ENCODE measurements at places on chromosomes 7 and 10.

DNA sequence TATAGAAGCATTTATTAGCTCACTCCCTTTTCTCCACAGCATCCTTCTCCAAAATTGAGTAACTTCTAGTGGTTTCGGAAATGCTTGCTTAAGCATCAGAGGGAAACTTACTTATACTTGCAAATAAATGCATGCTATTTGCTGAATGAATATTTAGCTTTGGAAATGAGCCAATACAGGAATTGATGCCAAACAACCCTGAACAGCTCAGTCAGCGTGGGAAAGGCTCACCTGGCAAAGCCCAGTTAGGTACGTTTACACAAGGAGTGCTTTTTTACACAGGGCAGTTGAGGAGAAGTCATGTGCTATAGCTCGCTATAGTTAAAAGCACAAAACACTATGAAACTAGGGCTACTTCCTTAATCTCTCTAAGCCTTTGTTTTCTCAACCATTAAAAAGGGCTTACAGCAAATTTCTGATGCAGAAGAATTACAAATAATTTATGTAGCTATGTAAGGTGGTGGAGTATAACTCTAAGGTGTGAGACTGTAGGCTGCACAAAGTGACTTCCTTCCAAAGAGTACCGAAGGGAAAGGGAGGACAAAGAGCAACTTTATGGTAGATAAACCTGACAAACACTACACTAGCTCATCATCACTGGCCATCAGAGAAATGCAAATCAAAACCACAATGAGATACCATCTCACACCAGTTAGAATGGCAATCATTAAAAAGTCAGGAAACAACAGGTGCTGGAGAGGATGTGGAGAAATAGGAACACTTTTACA, 498.2 kb downstream of the PHTF2 start:
- no peak for DNase-seq

DNA sequence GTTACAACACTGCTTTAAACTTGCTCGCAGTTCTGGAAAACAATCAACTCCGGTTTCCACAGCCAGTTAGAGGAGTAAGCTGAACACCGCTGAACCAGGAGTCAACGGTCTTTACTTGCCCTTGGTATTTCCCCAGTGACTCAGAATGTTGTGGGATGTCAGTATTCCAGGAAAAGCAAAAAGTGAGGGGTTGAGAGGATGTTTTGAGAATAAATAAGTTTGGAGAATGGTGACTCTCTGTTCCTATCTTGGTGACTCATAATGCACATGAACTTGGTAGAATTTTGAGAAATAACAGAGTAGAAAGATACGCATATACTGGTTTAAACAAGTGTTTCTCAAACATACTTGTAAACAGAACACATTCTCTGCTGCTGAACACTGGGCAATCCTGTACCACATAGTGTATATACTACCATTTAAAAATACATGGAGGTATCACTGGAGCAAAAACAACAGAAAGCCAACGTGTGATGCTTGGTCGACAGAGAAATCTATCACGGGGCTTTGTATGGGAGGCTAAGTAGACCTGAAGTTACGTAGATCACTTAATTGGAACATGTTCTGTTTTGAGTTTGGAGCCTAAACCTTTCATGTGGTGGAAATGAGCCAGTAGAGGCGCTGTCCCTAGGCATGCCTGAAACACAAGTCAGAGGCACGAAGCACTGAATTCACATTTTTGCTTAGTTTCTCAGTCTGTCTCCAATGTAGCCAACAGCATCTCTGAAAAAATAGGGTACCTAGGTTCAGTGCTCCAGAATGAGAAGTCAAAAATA, 534.3 kb downstream of the PARD3 start:
- no peak for DNase-seq

DNA sequence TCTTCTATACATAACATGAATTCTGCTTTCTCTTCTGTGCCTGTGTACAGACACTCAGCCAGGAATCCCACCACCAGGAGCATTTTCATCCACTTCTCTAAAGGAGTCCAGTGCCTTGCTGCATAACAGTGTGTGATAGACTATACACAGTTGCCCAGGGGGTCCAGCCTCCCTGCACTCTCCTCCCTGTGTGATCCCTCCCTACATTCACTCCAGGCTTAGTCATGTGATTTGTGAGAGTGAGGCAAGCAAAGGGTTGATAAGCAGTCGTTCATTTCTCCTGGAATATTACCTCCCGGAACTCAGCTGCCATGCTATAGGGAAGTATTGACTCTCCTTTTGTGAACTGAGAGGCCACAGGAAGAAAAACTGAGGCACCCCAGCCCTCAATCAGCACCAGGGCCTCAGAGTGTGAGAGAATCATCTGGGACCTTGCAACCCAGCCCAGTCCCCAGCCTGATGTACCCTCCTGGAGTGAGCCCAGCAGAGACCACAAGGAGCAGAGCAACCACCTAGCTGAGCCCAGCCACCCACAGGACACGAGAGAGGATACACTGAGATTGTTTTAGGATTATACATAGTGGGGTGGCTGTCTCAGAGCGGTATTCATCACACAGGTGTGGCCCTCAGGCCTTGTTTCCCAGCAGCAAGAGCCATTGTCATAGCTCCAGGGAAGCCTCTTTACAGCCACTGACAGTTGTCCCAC, 45.0 kb upstream of the EEPD1 start:
- no peak for DNase-seq

- DNase-seq, result no peak
These were observed 5.2 kb upstream of the UTF1 start for GRCh38 chr10:133224756-133225372.

DNA sequence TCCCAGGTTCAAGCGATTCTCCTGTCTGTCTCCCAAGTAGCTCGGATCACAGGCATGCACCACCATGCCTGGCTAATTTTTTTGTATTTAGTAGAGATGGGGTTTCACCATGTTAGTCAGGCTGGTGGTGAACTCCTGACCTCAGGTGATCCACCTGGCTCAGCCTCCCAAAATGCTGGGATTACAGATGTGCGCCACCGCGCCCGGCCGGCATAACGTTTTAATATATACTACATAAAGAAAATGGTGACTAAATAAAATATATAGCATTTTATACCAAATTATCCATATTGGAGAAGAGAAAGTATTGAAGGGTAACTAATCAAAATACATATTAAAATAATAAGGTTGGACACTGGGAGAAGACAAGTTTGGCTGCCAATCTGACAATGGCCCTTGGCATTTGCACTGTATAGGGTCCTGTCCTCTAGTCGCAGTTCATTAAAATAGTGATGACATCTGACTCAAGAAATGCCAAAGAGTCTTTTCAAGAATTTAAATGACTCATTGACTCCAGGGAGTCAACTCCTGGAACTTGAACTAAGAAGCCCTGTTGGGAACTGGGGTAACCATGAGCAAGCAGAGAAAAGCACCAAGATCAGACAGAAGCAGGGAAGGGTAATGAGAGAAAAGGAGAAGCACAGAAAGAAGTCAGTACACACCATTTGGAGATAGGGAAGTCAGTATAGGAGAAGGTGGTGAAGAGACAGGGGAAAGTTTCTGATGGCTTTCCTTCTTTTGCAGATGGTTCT, 91.1 kb downstream of the CH25H start:
- no peak for DNase-seq

- DNase-seq, result no peak
These were observed 84.9 kb upstream of the GATA3 start for GRCh38 chr10:7969623-7970022.

DNA sequence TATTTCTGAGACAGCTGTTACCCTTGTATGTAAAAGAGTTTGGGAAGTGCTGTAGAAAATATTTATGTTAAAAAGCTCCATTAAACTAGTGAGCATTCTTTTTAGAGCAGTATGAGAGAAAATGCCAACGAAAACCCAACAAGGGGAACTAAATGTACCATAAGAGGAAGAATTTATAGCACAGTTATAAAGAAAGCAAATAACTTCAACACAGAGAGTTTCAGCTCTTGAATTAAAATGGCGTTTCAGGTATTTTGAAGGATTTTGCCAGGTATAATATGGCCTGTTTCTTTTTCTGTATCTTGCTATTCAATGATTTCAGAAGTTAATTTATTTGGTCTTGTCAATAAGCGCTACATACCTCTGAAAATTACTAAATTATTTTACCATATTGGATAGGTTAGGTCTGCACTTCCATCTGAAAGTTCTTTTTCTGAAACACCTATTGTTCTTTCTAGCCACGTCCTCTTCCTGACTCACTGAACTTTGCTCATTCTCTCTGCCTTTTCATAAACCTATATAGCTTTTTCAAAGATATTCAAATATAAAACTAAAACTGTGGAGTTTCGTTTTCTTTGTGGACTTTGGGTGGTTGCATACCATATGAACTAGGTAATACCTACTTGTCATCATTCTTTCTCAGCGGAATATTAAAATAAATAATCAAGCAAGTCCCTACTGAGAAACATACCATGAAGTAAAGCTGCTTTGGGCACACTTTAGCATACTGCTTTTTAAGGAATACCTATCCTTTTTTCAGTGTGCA, 136.1 kb downstream of the SEMA3A start:
- no peak for DNase-seq

DNA sequence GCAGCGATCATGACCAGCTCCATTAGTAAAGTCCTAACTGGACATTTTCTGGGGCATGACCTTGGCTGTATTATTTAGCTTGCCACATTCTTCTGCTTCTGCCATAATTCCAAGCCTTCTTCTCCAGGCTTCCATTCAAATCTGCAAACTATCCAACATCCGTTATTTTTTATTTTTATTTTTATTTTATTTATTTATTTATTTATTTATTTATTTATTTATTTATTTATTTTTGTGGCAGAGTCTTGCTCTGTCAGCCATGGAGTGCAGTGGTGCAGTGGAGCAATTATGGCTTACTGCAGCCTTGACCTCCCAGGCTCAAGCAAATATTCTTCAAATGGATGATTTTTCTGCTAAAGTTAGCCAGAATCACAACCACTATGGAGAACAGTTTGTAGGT, 187.2 kb upstream of the CDK1 start:
- no peak for DNase-seq

DNA sequence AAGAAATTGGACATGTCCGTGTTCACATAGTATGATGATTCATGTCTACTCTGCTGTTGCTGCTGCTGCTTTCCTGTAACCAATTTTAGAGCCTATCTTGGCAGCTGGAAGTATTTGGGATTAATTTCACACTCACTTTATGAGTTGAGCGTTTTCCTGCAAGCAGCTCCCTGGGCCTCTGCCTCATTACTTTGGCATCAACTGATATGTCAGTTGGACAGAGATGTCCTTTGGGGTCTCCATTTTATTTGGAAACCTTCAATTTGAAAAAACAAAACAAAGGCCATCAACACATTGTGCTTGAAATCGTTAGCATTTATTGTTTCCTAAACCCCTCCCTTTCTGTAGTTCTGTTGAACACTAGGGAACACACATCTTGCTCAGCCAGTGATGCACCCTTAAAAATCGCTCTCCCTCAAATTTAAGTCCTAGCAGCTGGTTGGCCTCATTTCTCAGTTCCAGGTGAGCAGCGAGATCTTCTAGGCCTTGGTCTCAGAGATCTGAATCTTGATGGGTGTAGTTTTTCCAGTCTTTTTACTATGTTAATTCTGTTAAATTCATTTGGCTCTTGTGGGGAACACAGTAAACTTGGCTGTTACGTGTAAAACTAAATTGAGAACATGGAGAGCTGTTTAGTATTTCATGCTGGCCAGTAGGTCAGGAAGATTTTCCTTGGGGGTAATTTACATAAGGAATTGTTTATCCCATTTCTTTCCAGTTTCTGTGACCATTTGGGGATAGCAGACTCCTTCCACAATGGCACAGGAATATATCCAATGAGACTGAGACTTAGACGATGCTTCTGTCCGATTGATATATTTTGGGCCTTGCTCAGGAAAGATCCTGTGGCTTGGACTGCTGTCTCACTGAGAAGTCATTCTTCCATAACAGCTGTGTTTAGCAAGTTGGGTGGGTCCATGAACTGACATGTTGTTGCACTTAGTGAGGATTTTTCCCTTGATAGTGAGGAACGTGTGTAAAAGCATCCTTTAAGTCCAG, 371.6 kb downstream of the BBS9 start:
- DNase-seq, result no peak

DNA sequence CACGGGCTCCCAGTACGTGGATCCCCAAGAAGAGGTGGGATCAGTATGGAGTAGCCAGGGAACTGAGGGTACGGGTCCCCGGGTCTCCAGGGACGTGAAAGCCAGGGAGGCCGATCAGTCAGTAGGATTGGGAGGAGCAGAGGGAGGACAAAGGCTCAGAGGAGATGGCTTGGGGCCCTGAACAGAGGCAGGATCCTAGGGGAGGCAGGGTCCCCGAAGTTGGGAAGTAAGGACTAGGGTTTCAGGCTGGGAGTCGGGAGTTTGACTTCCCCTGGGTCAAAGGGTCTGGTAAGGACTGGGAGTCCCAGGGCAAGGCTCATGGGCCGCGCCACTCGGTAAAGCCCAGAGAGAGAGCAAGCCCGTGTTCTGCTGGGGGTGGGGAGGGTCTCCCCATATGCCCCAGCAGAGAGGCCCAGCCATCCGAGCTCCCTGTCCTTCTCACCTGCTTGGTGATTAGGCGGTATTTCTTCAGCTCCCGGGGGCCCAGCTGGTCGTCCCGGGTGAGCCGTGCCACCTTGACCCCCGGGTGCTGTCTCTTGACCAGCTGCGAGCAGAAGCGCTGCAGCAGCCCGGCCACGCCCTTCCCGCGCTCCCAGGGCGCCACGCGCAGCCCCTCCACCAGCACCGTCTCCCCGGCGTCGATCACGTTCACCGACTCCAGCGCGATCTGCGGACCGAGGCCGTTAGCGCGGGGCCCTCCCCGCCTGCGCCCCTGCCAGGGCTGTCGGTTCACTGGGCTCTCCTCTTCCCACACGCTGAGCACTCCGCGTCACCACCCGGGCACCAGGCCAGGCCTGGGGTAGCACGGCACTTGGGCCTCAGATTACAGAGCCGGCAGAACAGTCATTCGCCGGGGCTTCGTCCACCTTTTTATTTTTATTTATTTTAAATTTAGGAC, 7.0 kb downstream of the NAT16 start:
- no peak for DNase-seq

DNA sequence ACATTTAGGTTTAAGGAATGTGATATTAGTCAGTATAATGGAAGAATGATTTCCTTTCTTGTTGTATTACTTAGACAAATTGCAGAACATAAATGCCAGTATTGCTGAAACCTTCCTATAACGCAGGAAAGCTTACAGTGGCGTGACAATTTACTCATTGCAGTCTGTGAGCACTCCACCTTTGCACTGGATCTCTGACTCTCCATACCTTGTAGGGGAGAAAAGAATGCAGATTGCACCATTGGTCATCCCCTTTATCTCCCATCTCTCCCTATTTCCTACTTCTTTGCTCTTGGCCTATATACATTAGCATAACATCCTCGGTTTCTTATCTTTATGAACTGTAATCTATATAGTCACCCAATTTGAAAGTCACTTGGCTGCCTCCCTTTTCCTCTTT, 28.1 kb upstream of the HYAL4 start:
- DNase-seq, result no peak

DNA sequence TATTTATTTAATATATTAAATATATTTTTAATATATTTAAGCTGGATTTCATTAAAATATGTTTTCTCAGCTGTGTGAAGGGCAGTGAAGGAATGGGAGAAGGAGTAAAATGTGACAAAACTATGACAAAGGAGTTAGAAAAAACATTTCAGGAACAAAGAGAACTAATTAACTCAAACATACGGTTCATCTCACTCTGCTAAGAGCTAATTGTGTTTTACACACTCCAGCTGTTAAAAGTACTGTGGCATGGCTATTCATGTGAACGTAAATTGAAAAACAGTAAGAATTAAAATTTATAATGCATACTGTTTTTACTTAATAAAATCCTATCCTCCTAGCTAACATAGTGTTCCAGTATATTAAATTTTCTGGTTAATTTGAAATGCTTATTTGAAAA, 262.5 kb upstream of the GNAI1 start:
- no peak for DNase-seq

GRCh38 chr10:51459476-51459875, 239.9 kb downstream of the CSTF2T start:
- no peak for DNase-seq

Data from stimulated activated CD4-positive, alpha-beta T cell treated with anti-CD3 and anti-CD28 coated beads, Interleukin-1b, Interleukin-23, amount 100 ng/mL, for 1 hour (primary cell).